Progenitor cell of endocrine pancreas (in vitro differentiated cells): ENCODE measurements at places on chromosomes 1 and 21.

DNA sequence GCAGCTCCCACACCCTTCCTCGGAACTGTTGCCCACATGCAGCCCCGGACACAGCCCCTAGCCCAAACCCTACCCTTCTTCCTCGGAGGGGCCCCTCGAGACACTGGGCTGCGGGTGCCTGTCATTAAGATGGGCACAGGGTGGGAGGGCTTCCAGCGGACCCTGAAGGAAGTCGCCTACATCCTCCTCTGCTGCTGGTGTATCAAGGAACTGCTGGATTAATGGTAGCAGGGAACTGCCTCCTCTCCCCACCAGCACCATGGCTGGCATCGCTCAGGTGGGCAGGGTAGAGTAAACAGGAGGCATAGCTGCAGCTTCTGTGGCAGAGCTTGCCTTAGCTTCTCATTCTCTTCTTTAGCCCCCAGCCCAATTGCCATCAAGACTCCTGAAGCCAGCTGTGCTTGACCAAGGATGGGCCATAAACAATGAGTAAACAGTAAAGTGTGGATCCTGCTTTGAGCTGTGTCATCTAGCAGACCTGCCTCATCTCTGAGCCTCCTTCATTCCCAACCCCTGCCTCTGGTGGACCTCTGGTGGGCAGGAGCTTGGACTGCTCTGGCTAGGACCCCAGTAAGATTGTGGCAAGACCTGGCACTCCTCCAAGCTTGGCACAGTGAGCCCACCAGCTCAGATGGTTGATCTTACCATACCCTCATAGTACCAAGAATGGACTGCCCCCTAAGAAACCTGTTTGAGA is at the start of gene LENEP:
LENEP (plus strand) TSS at position 15 of the 697 bp plus-strand sequence; CDS start at position 37, 22 bp downstream.
- no peak for DNase-seq

DNA sequence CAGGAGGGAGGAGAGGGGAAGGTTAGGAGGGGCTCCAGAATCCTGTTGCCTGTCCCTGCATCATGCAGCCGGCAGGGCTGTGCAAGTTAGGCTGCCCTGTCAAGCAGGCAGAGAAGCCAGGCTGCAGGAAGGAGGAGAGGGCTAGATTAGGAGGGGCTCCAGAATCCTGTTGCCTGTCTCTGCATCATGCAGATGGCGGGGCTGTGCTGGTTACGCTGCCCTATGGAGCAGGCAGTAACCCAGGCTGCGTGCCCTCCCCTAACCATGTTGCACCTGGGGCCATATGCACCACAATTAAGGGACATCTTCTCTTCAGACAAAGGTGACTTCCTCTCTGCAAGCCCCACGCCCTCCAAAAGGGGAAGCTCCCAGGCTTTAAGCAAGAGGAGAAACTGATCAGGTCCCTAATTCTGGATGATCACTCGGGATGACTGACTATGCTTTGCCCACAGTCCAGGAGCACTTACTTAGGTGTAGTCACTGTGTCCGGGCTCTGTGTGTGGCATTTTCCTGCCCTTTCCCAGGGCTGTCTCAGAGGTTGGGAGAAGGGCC is 457.4 kb downstream of the SETD4 start:
- no peak for DNase-seq

- no peak for DNase-seq
Observed at GRCh38 chr1:220195701-220196100, 76.6 kb downstream of the RAB3GAP2 start.

- DNase-seq = no peak
Observed at GRCh38 chr1:36855699-36856494, 178.4 kb downstream of the GRIK3 start.

DNA sequence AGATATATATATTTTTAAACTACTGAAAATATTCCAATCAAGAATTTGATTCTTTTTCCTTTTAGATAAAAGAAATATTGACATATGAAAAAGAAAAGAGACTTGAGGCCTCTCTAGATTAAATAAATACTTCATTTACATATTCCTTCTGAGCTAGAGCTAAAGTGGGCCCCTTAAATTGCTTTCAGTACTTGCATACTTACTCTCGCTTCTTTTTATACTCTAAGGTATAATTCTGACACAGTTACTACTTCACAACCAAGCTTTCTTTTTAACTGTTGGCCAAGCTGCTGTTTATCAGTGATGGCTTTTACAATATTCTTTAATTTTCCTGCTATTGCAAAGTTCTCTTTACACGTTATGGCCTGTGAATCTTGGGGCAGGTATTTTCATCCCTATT is 24.6 kb downstream of the EXTL2 start:
- DNase-seq = no peak

GRCh38 chr1:231638647-231639046 is 12.1 kb downstream of the DISC1 start:
- no peak for DNase-seq

DNA sequence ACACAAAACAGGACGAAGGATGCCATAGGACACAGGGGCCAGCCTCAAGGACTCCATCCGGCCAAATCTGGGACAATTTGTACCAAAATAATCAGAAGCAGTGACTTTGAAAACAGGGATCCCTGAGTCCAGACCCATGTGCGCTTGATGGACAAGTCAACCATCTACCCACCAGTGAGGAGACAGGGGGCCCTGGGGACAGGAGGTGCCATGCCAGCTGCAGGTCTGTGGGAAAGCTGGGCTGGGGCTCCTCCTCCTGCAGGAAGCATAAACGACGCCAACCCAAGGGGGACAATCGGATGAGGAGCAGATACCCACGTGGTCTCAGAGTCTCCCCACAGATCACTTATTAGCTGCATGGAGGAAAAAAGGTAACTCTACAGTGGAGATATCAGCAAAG is 50.6 kb downstream of the NPHP4 start:
- DNase-seq = no peak

GRCh38 chr1:177884479-177885021 is 85.3 kb downstream of the SEC16B start:
- no peak for DNase-seq

- no peak for DNase-seq
Observed at GRCh38 chr1:66296951-66297350, 237.0 kb upstream of the SGIP1 start.

DNA sequence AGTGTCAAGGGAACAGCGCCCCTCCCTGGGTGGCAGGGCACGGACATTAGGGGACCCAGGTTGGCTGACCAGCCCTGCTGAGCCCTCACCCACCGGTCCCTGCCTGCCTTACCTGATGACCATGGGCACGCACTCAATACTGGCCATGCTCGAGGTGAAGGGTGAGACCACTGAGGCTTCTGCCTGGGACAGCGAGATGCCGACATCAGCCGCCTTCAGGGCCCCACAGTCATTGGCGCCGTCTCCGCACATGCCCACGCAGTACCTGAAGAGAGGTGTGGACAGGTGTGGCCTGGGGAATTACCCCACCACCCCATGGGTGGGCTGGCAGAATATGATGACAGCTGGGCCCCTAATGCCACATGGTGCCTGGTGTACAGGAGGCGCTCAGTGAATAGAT is 7.8 kb upstream of the MFAP2 start:
- no peak for DNase-seq

DNA sequence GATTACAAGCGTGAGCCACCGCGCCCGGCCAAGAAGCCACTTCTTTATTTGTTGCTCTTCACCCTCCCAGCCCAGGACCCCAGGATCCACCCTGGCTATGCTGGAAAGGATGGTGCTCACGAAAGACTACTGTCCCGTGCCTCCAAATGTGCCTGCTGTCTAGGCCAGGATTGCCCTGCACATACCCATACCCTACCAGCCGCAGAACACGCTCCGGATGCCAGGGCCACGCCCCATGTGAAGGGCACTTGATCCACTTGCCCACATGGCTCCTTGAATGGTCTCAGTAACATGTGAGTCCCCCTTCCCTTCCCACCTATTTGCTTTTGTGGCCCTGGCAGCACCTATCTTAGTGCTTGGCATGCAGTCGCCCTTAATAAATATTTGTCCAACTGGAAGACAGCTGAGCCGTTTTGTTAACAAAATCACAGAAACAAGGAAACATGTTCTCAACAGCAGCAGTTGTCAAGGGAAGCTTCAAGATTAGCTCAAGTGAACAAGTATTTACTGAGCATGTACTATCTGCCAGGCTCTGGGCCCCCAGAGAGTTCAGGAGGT is 13.8 kb upstream of the UBXN10 start:
- DNase-seq = no peak

GRCh38 chr1:29497395-29498125 is 261.2 kb downstream of the PTPRU start:
- DNase-seq = no peak

- no peak for DNase-seq
Observed at GRCh38 chr1:175399795-175400194, 207.2 kb upstream of the KIAA0040 start.

GRCh38 chr1:228902781-228903433 is 167.6 kb downstream of the RHOU start:
- no peak for DNase-seq

DNA sequence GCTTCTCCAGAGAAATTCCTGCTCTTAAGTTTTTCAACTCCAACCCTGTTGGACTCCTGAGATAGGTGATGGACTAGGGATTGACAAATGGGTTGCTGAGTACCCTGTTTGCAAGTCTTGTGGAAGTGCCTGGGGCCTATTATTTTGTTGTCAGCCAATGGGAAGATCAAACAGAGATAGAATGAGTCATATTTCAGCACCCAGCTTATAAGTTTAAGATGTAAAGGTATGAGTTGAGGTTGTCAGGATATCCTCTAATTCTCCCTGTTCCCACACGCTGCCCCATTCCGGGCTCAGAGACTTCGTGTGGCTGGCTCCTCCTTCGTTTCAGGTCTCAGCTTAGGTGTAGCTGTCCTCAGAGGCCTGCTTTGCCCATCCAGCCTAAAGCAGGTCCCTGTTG is 91.8 kb downstream of the CENPF start:
- DNase-seq = no peak

DNA sequence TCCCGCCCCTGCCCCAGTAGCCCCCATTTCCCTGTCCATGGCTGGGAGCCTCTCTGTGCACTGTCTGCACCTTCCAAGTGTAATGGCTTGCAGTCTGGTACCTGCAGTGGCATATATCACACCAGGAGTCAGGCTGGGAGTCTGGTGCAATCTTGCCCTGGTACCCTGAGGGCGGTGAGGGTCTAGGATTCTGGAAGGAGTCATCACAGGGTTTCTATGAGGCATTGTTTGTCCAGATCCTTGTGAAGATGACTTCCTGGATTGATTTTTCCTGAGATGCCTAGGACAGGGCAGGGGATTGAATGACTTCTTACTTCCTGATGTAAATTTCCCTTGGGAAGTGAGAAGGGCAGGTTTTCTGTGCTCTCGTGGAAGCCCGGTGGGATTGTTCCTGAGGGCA is 5.9 kb upstream of the PKP1 start:
- no peak for DNase-seq

DNA sequence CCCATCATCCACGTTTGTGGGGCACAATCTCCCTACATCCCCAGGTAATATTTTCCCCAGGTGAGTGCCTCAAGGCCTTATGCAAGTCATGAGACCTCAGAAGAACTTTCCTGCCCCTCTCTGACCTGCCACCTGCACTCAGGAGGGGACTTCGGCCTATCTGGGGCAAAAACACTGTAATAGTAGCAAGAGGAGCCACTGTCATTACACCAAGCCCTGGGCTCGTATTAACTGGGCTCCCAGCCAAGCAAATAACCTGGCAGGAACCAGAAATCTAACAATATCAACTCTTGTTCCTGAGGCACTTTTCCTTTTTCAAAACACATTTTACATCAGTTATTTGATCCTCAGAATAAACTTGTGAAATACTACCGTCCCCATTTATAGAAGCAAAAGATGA is 30.9 kb downstream of the LAMB3 start:
- no peak for DNase-seq

DNA sequence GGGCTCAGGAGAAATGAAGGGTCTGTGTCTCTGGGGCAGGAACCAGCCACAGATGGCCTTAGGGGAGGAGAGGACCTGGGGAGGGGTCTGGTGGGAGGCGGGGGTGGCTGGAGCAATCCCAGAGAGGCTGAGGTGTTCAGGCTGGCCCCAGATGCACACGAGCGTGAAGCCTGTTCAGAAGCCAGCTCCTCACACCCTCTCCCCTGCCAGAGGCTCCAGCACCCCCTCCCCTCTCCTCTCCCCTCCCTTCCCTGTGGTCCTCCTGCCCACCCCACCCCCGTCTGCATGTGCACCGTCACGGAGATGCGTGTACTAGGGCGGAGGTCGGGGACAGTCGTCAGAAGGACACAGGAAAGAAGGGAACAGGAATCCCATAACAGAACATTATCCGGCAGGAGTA is 115.0 kb upstream of the COL6A1 start:
- no peak for DNase-seq

DNA sequence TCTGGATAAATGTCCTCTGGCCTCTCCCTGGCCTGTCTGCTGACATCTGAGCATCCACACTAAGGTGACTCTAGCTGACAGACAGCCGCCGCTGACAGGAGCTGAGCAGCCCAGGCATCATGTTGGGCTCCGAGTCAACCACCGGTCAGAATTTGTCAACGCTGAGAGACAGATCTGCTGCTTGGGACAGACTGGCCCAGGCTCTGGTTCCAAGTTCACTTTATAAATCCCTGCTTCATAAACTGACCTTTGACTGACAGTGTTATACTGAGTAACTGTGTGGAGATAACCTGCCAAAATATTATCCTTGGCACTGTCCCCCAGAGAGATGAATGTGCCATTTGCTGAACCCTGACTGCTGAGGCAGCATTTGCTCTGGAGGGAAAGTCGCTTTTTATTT is 616.7 kb downstream of the NPHP4 start:
- no peak for DNase-seq

- no peak for DNase-seq
Observed at GRCh38 chr1:167166690-167167075, 54.0 kb upstream of the POU2F1 start.

DNA sequence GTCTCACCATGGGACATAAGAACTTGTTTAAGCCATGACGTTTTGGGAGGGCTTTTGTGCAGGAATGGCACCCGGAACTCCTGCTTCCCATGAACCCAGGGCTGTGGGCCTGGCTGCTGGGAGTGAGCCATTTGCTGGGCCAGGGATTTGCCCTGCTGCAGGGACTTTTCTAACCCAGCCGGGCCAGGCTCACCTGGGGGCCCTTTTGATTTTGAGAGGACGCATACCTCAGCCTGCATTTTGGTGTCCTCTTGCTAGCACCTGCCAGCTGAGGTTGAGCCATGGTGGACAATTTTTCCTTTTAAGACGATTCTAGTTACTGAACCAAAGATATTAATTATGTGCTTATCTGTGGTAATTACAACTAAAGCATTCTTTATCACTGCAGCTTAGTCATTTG is 28.9 kb downstream of the GALNT2 start:
- DNase-seq = no peak
